Activated CD4-positive, alpha-beta memory T cell treated with anti-CD3 and anti-CD28 coated beads for 36 hours (primary cell): ENCODE measurements at places on chromosomes 11 and 22. TPM values are rescaled to one million over a fixed set of nuclear protein-coding genes. Genes with fewer than 3 reads are reported as not detected.

GRCh38 chr22:46149512-46150033, 753 bp upstream of the PPARA start:
- peaks cover 6% of the 10 kb centered on the region for H3K27me3 ChIP-seq
- H3K4me3 ChIP-seq: peak overlapping the region; percentile 68
- no peak overlapping the region for H3K27ac ChIP-seq
- H3K36me3 ChIP-seq: peaks cover 4% of the 10 kb centered on the region
- DNase-seq: peak; percentile 48
- H3K4me1 ChIP-seq: peaks cover 16% of the 10 kb centered on the region

The PHOX2A gene
- not detected for total RNA-seq

The UCP2 gene
- 461 TPM for total RNA-seq

- no peak for DNase-seq
- no peak overlapping the region for H3K27ac ChIP-seq
- H3K4me1 ChIP-seq: no peaks in the 10 kb centered on the region
- peaks cover 4% of the 10 kb centered on the region for H3K27me3 ChIP-seq
- no peak overlapping the region for H3K4me3 ChIP-seq
- no peaks in the 10 kb centered on the region for H3K36me3 ChIP-seq
These were observed 104.9 kb downstream of the ADAMTS15 start for GRCh38 chr11:130553306-130553705.

GRCh38 chr11:39732001-39732400, 1727.5 kb downstream of the LRRC4C start:
- H3K4me3 ChIP-seq: no peak overlapping the region
- no peak for DNase-seq
- H3K27ac ChIP-seq: no peak overlapping the region
- no peaks in the 10 kb centered on the region for H3K27me3 ChIP-seq
- no peaks in the 10 kb centered on the region for H3K4me1 ChIP-seq

DNA sequence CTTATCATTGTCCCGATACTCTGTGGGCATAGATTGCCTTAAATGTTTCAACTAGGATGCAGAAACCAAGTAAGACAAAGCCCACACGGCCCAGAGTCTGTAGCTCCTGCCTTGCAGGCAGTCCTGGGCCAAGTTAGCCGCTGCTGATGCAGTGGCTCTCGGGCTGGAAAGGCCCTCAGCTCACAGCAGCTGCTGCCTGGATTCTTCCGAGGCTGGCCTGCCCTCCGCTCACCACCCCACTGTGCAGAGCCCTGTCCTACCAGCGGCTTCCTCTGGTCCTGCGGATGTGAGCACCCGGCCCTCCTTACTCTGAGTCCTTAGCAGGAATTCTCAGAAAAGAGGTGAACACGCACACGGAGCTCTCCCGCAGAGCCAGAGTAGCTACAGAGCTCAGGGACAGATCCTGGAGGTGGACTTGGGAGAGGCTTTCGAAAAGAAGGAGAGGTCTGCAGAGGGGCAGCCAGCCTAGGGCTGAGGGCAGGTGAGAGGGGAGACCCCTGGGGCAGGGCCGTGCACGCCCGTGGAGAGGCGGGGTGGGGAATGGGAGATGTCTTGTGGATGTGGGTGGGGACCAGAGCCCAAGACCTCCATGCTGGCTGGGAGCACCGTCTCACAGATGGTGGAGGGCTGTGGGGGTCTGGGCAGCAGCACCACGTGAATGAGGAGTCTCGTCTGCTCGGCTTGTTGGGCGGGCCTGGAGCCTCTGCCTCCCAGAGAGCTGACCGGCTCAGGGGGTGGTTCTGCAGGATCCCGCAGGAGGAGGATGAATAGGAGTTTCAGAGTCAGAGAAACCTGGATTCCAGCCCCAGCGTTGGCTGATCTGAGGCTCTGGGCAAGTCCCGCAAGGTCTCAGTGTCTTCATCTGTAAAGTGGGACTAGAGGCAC, 117.4 kb upstream of the B3GAT1 start:
- no peak overlapping the region for H3K4me3 ChIP-seq
- H3K4me1 ChIP-seq: no peaks in the 10 kb centered on the region
- H3K36me3 ChIP-seq: no peaks in the 10 kb centered on the region
- no peak overlapping the region for H3K27ac ChIP-seq

GRCh38 chr11:113698515-113698914, 7.6 kb downstream of the TMPRSS5 start:
- no peaks in the 10 kb centered on the region for H3K4me1 ChIP-seq
- H3K4me3 ChIP-seq: no peak overlapping the region
- DNase-seq: no peak
- no peak overlapping the region for H3K27ac ChIP-seq

DNA sequence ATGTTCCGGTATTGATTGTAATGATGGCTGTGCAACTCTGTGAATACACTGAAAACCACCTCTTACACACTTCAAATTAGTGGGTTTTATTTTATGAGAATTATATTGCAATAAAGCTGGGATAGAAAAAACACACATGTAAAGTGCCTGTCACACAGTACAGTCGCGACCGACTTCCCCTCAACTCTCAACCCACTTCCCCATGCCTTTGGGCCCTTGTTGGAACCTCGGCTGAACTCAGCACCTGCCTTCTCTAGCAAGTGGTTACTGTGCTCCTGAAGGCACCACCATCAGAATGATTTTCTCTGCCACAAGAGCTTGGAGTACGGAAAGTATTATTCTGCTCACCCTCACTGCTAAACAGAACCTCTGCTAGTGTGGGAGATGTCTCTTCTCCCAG, 13.5 kb downstream of the KCNJ1 start:
- no peak overlapping the region for H3K27ac ChIP-seq
- no peak overlapping the region for H3K4me3 ChIP-seq
- no peaks in the 10 kb centered on the region for H3K4me1 ChIP-seq
- DNase-seq: no peak

GRCh38 chr11:37946155-37946766, 1348.2 kb upstream of the RAG2 start:
- no peak overlapping the region for H3K4me3 ChIP-seq
- H3K36me3 ChIP-seq: no peaks in the 10 kb centered on the region
- no peak for DNase-seq
- H3K27me3 ChIP-seq: no peaks in the 10 kb centered on the region
- H3K27ac ChIP-seq: no peak overlapping the region
- no peaks in the 10 kb centered on the region for H3K4me1 ChIP-seq

- H3K4me1 ChIP-seq: peaks cover 39% of the 10 kb centered on the region
- peak overlapping the region; percentile 71 for H3K27ac ChIP-seq
- H3K4me3 ChIP-seq: peak overlapping the region; percentile 69
- no peaks in the 10 kb centered on the region for H3K36me3 ChIP-seq
- DNase-seq: no peak
These were observed 15.1 kb downstream of the CRELD2 start for GRCh38 chr22:49933236-49934159.

- no peak overlapping the region for H3K4me3 ChIP-seq
- DNase-seq: no peak
- H3K36me3 ChIP-seq: peaks cover 17% of the 10 kb centered on the region
- H3K27me3 ChIP-seq: no peaks in the 10 kb centered on the region
- H3K27ac ChIP-seq: no peak overlapping the region
These were observed 19.3 kb upstream of the RASL10A start for GRCh38 chr22:29334696-29335344.

The KLHL35 gene
- total RNA-seq: 0.12 TPM

DNA sequence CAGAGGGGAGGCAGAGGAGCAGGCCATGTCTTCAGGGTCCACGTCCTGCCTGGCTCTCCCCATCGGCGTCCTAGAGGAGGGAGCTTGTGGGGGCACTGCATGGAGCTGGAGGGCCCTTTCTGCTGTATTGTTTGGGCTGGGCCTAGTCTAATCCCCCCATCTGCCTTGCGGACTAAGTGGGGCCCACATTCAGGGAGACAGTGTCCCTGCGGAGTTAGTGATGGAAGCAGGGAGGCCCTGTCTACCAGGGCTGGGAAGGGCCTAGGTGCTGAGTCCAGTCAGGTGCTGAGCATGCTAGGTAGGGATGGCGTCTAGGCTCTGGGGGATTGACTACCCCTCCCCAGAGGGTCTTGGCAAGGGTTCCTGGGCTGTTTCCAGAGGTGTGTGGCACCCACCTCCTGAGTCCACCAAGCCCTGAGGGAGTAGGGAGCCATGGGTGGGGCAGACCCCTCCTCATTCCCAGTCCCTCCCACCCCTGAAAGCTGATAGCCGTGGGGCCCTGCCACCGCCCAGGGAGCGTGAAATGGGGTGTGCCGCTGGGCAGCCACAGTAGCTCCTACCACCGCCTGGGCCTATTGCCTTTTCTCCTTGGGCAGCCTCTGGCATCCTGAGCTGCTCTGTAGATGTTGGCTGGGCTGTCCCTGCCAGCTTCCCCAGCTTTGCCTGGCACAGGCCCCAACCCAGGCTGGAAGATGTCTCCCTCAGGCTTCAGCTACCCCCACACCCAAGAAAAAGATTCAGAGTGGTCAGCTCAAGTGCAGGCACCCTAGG, 1.9 kb upstream of the POLD4 start:
- H3K36me3 ChIP-seq: no peaks in the 10 kb centered on the region
- no peak overlapping the region for H3K4me3 ChIP-seq
- DNase-seq: no peak
- H3K4me1 ChIP-seq: peaks cover 40% of the 10 kb centered on the region
- H3K27me3 ChIP-seq: no peaks in the 10 kb centered on the region

DNA sequence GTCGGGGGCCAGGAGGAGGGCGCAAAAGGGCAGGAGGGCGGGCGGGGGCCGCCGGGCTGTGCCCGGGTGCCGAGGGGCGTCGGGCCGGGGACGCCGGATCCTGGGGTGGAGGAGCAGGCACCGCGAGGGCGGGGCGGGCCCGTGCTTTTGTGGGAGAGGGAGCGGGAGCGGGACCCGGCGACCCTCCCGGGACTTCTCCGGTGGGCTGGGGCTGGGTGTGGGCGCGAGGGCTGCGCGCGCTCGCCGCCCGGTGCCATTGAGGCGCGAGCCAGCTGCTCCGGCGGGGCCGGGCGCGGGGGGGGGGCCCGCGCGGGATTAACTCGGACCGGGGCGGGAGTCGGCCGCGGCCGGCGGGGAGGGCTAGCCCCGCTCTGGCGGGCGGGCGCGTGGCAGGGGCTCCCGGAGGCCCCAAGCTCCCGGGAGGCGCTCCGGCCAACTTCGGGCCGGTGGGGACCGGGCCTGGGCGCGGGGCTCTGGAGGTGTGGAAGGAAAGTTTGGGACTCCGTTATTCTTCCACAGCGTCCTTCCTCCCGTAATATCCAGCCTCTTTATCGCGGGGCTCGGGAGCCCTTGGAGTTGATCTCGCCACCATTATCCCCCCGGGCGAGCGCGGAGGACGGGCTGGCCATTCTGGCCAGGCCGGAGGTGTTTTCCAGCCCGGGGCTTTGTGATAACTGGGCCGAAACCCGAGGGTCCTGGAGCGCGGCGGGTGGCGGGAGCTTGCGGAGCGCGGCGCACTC, 936 bp downstream of the CECR2 start:
- no peak for DNase-seq
- no peaks in the 10 kb centered on the region for H3K36me3 ChIP-seq
- peaks cover 49% of the 10 kb centered on the region for H3K27me3 ChIP-seq
- no peak overlapping the region for H3K4me3 ChIP-seq

The UBXN1 gene
- total RNA-seq: 110 TPM

DNA sequence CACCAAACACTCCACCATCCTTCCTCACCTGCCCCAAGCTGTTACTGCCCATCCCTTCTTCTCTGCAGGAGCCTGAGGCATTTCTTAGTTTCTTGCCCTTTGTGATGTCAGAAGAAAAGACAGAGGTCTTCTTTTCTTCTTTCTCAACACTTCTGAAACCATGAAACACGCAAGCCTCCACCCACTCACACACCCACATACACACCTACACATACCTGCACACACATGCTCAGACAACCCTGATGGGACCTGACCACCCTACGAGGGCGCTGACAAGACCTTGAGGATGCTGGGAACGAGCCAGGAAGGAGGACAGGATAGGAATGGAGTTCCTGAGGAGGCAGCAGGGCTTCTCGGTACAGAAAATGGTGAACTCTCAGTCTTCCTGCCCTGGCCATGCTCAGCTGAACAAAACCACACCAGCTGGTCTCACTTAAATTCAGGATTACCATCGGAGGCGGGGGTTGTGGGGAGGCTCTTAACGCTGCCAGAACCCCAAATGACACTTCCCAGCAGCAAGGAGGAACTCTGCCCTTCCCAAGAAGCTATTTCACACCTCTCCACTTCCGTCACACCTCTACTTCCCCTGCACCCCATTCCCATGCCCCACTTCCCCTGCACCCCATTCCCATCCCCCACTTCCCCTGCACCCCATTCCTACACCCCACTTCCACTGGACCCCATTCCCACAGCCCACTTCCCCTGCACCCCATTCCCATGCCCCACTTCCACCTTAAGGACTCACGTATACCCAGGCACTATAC, 41.0 kb downstream of the CSF2RB start:
- H3K36me3 ChIP-seq: no peaks in the 10 kb centered on the region
- H3K27me3 ChIP-seq: peaks cover 8% of the 10 kb centered on the region
- H3K4me3 ChIP-seq: no peak overlapping the region
- no peak overlapping the region for H3K27ac ChIP-seq

- no peak overlapping the region for H3K4me3 ChIP-seq
- no peaks in the 10 kb centered on the region for H3K4me1 ChIP-seq
- H3K27ac ChIP-seq: no peak overlapping the region
- no peak for DNase-seq
These were observed 65.8 kb upstream of the NECTIN1 start for GRCh38 chr11:119794756-119795155.

DNA sequence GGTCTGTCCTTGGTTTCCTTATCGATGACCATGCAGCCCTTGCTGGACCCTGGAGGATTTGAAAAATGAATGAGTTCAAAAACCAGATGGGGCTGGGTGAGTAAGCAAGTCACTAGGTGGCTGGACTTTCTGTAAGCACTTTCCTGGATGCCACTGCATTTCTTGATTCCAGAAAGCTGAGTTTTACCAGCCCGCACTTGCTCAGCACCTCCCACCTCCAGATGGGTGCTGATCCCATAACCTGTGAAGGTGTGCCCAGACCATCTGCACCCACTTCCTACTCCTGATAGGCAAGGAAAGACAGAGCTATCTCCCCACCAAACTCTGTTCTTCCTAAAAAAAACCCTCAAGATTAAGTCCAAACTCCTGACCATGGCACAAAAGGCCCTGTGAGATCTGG, 21.1 kb downstream of the ASCC2 start:
- no peak overlapping the region for H3K27ac ChIP-seq
- DNase-seq: no peak
- no peak overlapping the region for H3K4me3 ChIP-seq
- H3K4me1 ChIP-seq: peaks cover 8% of the 10 kb centered on the region
- peaks cover 55% of the 10 kb centered on the region for H3K36me3 ChIP-seq

GRCh38 chr11:126956635-126957034, 43.9 kb downstream of the KIRREL3 start:
- peaks cover 1% of the 10 kb centered on the region for H3K27me3 ChIP-seq
- no peak overlapping the region for H3K27ac ChIP-seq
- no peak for DNase-seq
- H3K36me3 ChIP-seq: no peaks in the 10 kb centered on the region
- H3K4me3 ChIP-seq: no peak overlapping the region
